ENCODE measurements at places on chromosomes 12 and 14. TPM values are rescaled to one million over a fixed set of nuclear protein-coding genes. Genes with fewer than 3 reads are reported as not detected.

DNA sequence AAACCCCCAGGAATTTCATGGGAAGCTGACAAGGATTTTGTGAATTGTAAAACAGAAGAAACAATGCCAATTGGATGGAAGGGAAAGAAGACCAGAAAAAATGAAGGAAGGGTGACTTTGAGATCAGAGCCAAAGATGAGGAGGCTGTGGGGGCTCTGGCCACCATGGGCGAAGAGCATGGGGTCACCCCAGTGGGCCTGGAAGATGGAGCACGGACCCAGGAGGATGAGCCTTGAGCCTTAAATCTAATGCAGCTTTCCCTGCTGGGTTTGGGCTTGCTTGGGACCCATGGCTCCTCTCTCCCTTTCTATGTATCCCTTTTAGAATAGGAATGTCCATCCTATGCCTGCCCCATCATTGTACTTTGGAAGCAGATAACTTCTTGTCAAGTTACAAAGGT lies 322.2 kb downstream of the TMEM121 start:
- no peak overlapping the region for H3K27ac ChIP-seq
- H3K27me3 ChIP-seq, result no peaks in the 10 kb centered on the region
- no peaks in the 10 kb centered on the region for H3K4me1 ChIP-seq
- no peak for DNase-seq

DNA sequence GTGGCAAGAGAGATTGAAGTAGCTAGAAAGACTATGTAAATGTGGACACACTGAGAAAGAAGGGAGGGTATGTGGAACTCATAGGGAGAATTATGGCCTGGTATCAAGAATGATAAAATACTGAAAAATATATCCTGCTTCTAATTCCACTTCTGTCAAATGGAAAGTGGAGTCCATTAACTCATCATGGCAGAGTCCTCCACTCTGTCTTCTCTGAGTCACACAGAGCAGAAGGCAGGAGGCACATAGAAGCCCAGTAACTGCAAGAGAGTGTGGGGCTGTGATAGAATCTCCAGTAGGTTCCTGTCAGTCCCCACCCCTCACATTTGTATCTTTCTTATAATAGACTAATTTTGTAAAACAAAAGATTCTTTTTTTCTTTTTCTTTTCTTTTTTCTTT lies 223.7 kb downstream of the AKAP6 start:
- H3K4me3 ChIP-seq, result no peak overlapping the region
- H3K4me1 ChIP-seq, result peaks cover 3% of the 10 kb centered on the region
- H3K27ac ChIP-seq, result no peak overlapping the region
- no peaks in the 10 kb centered on the region for H3K27me3 ChIP-seq

Gene KRT79
- not detected for total RNA-seq

Gene ADAM21
- total RNA-seq, result 0.13 TPM
